ENCODE measurements at places on chromosomes 11 and 22.

DNA sequence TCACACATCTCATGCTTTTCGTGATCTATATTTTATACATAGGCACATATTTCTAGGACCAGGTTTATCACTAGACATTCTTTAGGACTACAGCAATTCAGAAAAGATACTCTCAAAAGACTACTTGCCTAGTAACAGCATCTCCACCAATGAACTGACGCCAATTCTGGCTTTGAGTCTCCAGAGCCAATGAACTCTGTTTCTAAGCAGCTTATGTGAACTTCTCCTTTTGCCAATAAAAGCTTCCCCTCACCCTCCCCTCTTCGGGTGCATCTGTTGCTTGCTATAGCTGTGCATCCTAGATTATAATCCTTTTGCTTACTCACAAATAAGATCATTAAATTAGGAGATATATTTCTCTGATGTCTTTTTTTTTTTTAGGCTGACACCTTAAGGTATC, 11.4 kb upstream of the ANKK1 start:
- no peak for DNase-seq

- DNase-seq, result no peak
Observed at GRCh38 chr11:90764691-90765090, 541.8 kb upstream of the CHORDC1 start.

DNA sequence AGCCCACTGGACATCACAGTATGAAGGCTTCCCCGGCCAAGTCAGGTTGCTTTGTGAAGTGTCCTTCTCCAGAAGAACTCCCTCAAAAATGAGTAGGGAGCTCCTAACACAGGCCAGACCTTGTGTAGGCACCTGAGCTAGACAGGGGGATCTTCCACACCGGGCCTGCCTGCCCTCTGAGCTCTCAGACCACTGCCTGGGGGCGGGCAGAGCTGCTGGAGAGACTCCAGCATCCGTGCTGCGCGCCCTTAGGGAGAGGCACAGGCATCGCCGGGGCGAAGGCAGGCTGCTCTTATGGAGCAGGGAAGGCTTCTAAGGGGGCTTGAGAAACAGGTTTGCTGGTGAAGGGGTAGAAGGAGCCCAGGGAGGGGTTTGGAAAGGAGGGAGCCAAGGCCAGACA, 4.4 kb downstream of the KCNJ5 start:
- no peak for DNase-seq

- DNase-seq, result no peak
Observed at GRCh38 chr11:79444923-79445322, 4.1 kb upstream of the TENM4 start.

DNA sequence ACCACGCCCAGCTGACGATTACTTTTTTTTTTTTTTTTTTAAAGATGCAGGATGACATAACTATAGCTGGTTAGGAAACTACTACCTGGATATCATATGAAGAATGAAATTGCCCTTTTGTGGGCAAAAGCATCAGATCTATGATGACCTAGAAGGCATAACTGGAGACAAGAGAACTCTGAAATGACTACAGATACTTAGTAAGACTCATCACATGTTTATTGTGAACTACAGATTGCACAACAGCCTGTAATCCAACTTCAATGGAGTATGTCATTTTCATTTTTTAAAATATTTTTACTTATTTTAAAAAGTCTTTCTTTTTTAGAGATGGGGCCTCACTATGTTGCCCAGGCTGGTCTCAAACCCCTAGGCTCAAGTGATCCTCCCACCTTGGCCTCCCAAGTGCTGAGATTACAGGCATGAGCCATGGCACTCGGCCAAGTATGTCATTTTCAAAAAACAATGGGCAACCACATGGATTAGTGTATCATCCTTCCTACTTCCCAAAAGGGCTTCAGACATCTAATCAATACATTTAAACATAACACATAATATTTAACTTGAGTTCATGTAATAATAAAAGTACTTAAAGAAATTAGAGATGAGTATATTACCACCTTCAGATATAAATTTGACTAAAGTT, 3.3 kb downstream of the MTMR2 start:
- no peak for DNase-seq

DNA sequence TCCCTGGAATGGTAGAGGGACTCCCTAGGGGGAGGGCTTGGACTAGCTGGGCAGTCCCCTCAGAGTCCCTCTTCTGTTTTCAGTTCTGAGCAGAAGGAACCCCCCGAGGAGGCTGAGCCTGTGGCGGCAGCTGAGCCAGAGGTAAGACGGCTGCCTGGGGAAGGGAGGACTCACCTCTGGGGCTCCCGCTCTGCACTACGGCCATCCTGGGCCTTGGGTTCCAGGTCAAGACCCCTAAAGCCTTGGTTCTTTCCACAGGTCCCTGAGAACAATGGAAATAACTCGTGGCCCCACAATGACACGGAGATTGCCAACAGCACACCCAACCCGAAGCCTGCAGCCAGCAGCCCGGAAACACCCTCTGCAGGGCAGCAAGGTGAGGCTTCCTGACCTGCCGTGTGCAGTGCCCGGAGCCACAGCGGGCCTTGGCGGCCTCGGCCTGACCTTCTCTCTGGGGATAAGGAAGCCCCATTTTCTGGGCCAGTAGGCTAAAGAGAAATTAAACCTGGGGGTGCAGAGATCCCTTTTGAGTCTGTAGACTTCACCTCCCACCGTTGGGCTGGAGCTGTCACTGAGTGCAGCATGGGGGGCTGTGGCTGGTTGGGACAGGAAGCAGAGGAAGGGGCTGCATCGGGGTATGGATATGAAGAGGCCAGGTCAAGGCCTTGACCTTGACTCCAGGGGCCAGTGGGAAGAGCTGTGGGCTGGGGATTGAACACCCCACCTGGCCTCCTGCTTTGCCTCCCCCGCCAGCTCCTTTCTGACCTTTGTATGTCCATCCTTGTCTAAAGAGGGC, 15.0 kb downstream of the INCENP start:
- no peak for DNase-seq

DNA sequence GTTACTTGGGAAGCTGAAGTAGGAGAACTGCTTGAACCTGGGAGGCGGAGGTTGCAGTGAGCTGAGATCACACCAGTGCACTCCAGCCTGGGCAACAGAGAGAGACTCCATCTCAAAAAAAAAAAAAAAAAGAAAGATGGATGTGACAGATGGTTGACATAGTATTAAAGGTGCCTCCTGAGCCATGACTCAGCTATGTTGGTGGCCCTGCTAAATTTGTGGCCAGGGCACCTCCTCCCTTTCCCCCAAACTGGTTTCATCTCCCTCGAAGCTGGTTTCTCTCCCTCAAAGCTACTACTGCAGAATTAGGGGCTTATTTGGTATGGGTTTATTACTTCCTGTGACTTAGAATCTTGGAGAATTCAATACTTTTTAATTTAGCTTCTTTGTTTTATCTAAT, 31.5 kb downstream of the SDHD start:
- DNase-seq, result no peak

- peak; percentile 43 for DNase-seq
Observed at GRCh38 chr11:8870411-8871170, 40.4 kb upstream of the AKIP1 start.

DNA sequence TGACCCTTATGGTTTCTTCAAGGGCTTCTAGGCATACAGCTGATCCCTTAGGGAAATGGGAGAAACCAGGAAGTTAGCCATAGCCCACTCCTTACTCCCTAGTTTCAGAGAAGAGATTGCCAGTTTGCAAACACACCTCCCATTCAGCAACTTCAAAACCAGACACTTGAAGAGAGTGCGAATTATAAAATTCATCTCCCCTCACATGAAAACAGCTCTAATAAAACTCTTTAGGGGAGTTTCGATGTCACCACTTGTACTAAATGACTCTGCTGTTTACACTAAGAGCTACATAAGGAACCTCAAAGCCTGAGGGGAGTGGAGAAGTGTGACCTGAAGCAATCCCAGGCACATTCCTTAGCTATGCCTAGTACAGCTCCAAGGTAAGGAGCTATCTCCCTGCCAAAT, 8.3 kb downstream of the LGR4 start:
- no peak for DNase-seq

DNA sequence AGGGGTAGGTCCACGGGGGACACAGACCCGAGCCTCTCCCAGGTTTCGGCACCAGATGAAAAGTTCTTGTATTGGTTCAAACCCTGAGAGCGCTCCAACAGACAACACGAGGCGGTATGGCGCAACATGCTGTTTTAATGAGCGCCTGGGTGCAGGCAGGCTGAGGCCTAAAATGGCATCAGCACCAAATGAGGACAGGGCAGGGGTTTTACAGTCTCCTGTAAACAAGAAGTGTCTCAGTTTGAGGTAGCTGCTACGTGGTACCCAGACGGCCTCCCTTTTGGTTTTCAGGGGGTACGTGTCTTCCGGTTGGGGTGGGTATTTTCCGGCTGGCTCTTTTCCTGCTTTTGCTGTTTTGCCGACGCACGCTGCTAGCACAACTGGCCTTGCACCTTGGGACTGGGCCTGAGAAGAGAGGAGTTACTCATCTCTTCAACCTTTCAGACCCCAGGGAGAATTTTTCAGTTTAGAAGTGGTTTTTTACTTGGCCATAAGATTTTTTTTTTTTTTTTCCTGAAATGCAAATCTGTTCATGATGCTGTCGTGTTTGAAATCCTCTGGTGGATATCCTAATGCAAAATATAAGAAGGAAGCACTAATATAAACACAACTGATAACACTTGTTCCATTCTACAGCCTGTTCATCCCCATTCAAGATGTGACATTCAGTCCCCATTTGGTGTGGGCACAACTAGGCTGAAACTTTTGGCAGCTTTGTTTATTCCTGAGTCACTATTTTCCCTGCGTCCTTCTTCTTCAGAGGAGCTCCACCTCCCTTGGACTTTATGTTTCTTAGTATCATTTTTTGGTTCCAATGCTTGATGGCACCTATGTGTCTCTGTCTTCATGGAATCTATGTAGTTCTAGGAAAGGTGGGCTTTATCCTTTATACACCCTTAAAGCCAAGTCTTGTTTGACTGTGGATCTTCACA, 6.5 kb downstream of the PPFIBP2 start:
- DNase-seq, result no peak

GRCh38 chr22:31241200-31241599, 29.1 kb downstream of the LIMK2 start:
- DNase-seq, result no peak

GRCh38 chr11:118602331-118602730, 5.1 kb upstream of the PHLDB1 start:
- DNase-seq, result no peak

GRCh38 chr11:84261707-84262106, 975.5 kb upstream of the CCDC90B start:
- no peak for DNase-seq

DNA sequence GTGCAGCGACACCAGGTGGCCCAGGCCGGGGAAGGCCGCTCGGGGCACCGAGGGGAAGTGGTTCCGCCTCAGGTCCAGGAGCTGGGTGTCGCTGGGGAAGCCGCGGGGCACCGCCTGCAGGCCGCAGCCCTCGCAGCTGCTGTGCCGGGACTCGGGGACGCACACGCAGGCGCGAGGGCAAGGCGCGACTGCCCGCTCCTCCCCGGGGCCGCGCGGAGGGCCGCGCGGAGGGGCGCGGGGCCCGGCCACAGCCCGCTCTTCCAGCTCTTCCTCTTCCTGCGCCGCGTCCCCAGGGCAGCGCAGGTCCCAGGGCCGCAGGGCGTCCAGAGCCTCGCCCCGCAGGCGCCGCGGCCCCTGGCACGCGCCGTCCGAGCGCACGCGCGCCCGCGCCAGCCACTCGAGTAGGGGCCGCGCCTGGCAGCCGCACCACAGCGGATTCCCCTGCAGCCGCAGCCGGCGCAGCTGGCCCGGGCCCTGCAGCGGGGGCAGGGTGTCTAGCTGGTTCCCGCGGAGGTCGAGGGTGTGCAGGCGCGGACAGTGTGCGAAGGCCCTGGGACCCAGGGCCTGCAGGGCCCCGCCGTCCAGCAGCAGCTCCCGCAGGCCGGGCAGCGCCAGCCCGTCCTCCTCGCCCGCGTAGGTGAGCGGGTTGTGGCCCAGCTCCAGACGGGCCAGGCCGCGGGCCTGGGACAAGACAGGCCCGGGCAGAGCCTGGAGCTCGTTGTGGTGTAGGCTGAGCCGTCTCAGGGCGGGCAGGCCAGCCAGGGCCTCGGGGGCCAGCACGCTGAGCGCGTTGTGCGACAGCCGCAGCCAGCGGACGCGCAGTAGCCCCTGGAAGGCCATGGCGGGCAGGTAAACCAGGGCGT, 2.8 kb downstream of the CHADL start:
- DNase-seq, result no peak

DNA sequence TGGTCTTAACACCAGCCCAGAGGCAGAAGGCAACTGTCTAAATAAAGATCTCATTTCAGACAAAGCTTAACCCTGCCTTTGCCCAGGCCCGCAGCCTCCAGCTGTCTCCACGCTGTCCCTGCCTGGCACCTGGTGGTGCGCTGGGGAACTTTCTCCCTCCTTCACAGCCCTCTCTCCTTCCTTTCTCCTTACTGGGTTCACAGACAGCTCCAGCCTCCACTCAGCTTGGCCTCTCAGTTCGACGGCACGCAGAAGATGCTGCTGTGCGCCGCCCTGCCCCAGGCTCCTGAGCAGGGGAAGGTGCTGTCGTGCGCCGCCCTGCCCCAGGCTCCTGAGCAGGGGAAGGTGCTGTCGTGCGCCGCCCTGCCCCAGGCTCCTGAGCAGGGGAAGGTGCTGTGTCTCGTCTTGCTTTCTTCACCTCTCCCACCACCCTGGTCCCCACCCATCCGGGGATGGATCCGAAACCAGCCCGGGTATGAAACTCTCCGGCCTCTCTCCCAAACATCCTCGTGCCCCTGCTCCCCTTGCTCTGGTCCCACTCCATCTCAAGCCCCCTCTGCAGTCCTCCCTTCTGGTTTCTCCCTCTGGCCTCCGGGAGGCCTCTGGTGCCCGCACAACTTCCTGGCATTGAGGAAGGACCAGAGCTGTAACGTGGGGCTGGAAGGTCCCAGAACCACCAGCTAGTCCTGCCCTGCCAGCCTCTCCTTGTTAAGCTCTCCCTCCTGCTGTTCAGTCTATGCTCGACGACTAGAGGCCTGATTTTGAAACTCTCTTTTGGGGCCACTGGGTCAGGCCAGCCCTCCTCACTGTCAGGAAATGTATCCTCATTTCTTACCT, 22.9 kb upstream of the JAM3 start:
- no peak for DNase-seq

DNA sequence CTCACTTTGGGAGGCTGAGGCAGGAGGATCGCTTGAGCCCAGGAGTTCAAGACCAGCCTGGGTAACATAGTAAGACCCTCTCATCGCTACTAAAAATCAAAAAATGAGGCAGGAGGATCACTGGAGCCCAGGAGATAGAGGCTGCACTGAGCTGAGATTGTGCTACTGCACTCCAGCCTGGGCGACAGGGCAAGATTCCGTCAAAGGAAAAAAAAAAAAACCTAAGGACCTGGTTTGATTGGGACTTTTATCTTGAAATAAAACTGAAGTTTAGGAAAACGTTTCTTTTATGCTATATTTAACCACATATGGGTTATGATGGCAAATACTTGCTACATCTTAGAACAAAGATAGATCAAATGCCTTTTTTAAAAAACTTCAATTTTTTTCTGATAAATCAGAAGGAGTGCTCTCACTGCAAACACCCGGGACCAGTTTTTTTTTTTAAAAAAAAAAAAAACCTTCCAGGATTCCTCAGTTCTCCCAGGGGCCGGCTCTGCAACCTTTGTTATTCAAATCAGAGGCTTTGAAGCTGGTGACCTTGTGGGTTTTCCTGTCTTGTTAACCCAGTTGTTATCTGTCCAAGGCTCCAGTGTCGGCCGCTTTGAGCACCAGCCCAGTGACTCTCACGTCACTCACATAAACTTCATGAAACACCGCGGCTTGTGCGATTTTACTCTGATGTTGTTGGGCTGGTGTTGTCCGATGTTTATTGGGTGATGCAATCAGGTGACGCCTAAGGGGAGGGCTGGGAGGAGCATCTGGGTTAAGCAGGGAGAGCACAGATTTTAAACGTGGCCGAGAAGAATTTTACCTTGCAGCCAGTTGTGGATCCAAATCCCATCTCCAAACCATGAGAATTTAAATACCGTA, 24.7 kb upstream of the SLC22A12 start:
- DNase-seq, result peak; percentile 63

All from fibroblast of skin of left quadriceps (primary cell).